ENCODE measurements at places on chromosomes 7 and 10. TPM values are rescaled to one million over a fixed set of nuclear protein-coding genes. Genes with fewer than 3 reads are reported as not detected.

Gene ASZ1
- not detected for total RNA-seq

Gene OR2A1
- total RNA-seq: not detected

Gene BICC1
- 5.8 TPM for total RNA-seq

Gene SAMD9L
- 4.4 TPM for total RNA-seq
